Hematopoietic multipotent progenitor cell treated with erythropoietin and hydrocortisone succinate and interleukin-3 and kit ligand, for 8 days (in vitro differentiated cells): ENCODE measurements at places on chromosomes 5 and 9.
A peak's percentile ranks its signal among the peaks of the same experiment; 100 is the strongest.

DNA sequence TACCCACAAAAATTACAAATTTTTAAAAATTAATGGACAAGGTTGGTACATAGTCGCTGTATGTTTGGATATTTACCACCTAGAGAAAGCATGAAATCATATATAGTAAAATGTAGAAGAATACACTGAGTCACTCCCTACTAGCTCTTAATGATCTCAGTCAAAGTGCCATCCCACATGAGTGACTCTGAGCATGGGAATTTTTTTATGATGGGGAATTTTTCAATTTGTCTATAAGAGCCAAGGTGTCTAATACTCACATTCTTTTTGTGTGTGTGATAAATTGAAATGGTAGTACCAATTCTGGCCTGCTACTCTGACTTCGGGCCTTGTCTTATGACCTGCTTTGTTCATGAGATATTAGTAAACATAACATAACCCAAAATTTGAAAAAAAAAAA is 483.2 kb downstream of the CDH10 start:
- DNase-seq: no peak

DNA sequence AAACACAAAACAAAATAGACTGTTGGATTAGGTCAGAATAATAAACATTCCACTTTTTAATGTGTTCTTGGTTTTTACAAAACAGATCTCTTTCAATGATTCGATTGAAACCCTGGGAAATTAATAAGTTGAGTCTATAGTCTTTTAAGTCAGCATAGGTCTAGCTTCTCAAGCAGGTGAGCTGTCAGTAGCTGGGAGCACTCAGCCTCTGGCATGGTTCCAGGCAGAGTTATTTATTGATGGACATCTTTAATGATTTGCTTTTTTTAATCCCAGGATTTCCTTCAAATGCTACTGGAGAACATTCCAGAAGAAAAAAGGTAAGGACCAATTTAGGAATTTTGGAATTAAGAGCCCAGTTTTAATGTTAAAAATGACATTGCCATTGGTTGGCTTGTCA is 241.0 kb downstream of the AOPEP start:
- no peak for DNase-seq

- DNase-seq: no peak
These were observed 137.0 kb downstream of the CACNA1B start for GRCh38 chr9:138014563-138014945.

DNA sequence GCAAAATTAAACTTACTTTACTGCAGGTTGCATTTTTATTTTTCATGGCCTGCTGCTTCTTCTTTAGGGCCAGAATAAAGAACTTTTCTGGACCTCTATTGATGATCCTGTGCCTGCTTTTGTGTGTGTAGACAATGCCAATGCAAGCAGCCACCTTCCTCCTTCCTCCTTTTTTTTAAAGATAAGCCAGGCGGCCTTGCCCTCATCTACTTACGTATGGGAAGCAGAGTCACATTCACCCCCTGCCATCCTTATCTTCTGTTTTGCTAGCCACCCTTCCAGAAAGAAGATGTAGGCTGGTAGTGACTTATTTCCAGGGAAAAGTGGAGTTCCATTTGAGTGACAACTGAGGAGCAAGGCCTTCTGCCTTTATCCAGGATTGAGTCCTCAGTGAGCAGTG is 122.9 kb downstream of the KDM4C start:
- peak; percentile 74 for DNase-seq

- peak; percentile 35 for DNase-seq
These were observed 91.1 kb upstream of the RNF180 start for GRCh38 chr5:64074533-64074932.

DNA sequence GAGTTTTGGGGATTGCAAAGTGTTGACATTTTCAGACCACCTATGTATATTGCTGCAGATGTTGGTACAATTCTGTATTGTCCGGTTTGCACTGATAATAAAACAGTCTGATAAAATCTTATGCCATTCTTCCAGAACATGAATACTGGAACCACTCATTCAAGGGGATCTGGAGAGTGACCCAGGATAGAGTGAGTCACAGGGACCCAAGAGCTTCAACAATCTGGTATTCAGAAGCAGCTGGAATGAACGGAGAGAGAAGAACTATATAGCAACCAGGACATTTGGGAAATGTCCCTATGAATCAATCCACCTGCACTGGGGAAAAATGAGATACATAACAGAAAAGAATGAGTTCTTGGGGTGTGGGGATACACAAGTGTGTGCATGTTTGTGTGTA is 73.3 kb downstream of the SH3TC2 start:
- DNase-seq: no peak

DNA sequence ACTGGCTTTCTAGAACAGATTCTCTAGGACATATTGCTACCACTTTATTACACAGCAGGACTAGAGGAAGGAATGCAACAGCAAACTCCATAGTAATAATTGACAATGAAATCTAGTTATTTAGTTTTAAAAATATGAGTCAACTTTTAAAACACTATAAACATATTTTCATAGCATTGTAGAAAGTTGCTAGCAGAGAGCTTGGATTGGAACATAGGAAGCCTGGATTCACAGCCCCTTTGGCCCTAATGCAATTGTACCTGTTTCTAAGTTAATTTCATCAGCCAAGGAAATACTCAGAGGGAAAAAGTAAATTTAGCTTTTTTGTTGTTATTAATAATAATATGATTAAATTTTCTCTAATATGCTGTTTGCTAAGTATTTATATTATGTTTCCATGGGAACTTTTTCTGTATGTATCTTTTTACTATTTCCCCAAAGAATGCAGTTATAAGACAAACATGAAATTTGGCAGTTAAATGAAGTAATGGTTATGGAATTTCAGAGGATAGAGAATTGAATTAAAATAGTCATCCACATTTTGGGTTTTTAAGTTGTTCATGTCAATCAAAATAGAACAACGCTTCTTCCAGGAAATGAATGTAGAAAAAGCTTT is 45.6 kb downstream of the VCAN start:
- no peak for DNase-seq

DNA sequence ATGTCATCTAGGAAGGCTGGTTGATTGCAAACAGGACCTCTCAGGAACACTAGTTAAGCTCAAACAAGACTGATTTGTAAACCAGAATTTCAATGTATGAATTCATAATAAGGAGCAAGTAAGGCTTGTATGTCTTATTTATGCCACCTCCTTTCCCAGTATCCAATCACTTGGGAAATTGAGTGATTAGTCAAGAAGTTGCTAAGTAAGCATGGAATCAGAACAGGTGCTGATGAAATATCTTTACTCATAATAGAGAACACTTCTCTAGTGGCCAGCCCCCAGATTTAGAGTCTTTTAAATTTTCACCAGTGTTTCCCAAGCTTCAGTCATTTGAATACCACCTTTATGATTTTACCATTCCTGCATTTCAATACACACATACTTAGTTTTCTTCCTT is 5.3 kb upstream of the DDX4 start:
- DNase-seq: no peak

- peak; percentile 8 for DNase-seq
These were observed 664 bp upstream of the RAB3C start for GRCh38 chr5:58582019-58582802.

GRCh38 chr5:159171274-159171673 is 38.1 kb downstream of the RNF145 start:
- no peak for DNase-seq

GRCh38 chr9:72936266-72936665 is 16.6 kb downstream of the ALDH1A1 start:
- no peak for DNase-seq

DNA sequence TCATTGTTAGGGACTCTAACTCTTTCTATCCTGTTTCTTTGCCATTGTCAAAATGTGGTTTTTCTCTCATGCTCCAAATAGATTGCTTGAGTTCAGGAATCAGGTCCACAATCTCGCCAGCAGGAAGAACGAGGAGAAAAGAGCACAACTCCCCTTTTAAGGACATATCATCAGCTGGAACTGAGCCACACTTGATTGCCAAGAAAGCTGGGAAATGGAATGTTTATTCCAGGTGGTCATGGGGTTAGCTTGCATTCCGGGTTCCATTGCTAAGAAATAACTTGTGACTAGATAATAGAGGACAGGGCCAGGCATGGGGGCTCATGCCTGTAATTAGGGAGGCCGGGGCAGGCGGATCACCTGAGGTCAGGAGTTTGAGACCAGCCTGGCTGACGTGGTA is 32.4 kb upstream of the C9orf57 start:
- DNase-seq: no peak

GRCh38 chr5:5217371-5217770 is 77.2 kb downstream of the ADAMTS16 start:
- DNase-seq: no peak

DNA sequence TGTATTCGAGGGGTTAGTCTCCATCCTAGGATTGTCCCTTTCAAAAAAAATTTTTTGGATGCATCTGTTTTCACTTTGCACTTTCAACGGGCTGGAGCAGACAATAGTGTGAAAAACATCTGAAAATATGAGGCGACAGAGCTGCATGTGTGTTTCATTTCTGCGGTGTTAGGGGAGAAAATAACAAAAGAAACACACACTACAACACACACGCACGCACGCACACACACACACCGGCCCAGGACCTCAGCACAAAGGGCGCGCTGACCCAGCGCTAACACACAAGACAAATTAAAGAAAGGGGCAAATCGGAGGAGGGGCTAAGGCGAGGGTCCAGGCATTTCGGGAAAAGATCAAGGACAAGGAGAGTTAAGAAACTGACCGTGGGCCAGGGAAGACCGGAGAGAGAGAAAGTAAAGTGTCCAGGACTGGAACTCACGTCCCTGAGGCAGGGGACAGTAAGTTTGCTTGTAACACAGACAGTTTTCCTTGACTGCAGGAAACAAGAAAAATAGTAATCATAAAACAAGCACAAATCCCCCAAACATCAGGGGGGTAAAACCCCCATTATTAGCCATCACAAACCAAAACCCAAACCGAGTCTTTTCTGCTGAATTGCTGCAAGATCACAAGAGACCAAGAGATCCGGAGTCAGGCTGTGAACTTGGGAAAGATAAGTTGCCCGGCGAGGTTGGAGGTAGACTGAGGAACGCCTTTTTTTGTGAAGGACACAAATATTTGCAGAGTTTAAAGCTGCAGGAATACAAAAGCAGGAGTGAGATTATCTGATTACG is 302.1 kb downstream of the PARP8 start:
- no peak for DNase-seq

DNA sequence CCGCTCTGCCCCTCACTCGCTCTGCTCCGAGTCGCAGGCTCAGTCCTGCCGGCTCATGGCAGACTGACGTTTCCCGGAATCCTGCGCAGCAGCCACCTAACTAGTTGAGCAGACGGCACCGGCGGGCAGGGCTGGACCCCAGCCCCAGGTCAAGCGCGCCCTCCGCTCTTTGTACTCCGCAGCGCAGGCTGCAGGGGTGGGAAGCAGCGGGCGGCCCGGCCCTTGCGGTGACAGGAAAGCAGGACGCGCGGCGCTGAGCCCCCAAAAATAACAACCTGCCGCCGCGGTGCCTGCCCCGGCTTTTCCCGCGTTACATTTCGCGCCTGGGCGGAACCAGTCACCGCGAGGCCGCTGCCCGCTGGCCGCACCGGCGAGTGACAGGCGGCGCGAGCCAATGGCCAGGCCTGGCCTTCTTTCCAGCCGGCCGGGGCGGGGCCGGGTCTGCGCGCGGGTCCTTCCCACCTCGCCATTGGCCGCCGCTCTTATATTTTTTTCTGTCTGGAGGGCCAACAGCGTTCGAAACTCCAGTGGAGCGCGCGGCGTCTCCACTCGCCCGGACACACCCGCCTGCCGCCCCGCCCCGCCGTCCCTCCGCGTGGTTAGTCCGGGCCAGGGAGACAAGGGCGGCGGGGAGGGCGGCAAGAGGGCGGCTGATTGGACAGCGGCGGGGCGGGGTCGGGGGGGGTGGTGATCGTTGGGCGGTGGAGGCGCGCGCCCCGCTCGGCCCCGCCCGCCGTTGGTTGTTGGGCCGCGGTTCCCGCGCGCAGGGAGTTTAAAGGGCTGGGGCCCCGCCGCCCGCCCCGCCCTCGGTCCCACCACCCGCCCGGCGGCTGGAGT is at the start of gene ZNF367:
Gene ZNF367, minus strand, starts transcription at position 288 of the 837 bp plus-strand sequence. CDS start 338 bp downstream, outside the sequence.
- peak; percentile 97 for DNase-seq

GRCh38 chr9:93297659-93298497 is 113.9 kb downstream of the WNK2 start:
- no peak for DNase-seq

GRCh38 chr9:2234371-2234893 is 219.3 kb downstream of the SMARCA2 start:
- no peak for DNase-seq

- no peak for DNase-seq
These were observed 292.1 kb downstream of the GADD45G start for GRCh38 chr9:89896806-89897340.

DNA sequence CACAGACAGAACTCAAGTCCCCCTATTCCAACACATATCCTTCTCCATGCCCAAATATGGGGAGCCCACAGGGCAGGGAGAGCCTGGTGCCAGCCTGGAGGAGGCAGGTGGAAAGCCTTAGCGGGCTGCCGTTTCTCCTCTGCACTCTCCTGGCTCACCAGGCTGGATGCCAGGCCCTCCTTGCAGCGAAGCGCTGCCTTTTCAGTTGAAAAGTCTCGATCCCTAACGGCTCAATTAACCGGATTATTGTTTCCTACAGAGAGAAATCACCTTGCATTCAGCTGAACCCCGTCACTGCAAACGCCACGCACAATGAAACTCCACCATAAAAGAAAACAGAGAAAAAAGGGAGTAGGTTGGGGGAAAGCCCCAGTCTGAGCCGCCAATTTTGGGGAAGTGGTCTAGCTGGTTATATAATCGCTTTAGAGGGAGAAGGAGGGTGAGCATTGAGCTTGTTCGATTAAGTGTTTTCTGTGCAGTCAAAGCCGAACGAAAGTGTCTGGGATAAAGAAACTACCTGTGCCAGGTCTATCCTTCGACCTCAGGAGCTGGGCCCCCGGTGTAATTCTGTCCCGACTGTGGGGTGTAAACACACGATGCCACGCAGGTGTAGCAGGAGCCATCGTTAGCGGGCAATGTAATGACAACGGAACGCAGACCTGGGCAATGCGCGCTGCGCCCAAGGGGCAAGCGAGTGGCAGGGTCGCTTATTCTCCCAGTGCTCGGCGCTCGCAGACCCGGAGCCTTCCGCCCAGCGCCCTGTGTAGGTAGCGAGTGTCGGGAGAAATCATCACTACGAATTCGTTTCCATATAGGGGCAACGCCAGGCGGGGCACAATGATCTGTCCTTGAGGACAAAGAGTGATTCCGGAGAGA is 3.8 kb downstream of the BARHL1 start:
- DNase-seq: no peak
